ENCODE measurements at places on chromosomes 3 and 15. TPM values are rescaled to one million over a fixed set of nuclear protein-coding genes. Genes with fewer than 3 reads are reported as not detected.

DNA sequence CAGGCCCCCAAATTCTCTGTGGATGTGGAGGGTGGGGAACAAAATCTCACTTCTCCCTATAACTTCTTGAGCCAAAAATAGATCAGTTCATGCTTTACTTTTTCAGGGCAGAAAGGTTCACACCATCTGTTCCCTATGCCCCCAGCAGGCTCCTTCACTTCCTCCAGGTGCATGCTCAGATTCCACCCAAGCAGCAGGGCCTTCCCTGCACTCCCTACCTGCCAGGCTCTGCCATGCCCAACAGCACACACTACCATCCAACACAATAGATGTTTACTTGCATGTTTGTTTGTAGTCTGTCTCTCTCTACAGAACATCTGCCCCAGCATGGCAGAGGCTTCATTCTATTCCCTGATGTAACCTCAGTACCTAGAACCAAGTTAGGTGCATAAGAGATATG lies 43.3 kb downstream of the GABRB3 start:
- no peak for DNase-seq

DNA sequence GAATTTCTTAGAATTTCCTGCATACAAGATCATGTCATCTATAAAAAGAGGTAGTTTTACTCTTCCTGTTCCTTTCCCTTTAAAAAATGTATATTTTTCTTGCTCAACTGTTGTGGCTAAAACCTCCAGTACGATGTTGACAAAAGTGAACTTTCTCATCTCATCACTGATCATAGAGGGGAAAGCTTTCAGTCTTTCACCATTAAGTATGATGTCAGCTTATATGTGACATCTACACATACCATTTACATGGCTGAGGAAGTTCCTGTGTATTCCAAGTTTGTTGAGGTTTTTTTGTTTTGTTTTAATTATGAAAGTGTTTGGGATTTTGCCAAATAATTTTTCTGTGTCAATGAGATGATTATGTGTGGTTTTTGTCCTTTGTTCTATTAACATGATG lies 173.6 kb downstream of the PLD1 start:
- no peak for DNase-seq

GRCh38 chr3:138460536-138461205 lies 26.3 kb downstream of the ESYT3 start:
- DNase-seq = no peak

DNA sequence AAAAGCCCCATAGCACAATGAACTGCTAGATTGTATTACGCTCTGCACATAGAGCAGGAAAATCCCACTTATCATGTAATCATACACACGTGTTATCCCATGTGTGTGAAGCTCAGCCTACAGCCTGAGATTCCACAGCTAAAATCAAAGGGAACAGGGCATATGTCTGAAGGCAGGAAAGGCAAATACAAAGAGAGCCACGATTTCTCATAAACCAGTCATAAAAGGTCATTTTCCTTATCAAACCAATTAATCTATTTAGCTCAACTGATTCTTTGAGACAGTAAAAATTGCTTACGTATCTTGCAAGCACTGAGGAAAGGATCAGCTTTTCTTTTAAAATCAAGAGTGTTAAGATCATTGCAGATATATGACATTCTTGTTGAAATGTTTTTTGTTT lies 199.5 kb upstream of the TBL1XR1 start:
- no peak for DNase-seq

- no peak for DNase-seq
These were observed 15.5 kb upstream of the ATP1B3 start for GRCh38 chr3:141860766-141861513.

The ANKRD63 gene
- 8.4 TPM for total RNA-seq

The STRC gene
- not detected for total RNA-seq

- no peak for DNase-seq
These were observed 17.0 kb downstream of the HRG start for GRCh38 chr3:186682812-186683211.

DNA sequence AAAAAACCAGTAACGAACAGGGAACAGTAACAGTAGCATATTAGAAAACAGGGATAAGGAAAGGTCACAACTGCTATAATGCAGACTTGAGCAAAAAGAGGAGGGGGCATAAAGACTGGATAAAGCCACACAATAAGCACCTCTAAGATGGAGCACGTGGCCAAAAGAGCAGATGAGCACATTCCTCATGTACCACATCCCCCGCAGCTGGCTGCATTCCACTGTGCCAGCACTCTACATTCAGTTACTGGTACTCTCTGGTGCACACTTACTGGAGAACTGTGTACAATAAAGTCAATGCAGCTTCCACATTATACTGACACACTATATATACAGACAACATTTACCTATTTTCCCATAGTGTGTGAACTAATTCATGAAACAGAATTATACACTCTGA lies 64.7 kb downstream of the UBE3A start:
- no peak for DNase-seq

GRCh38 chr3:75341324-75342067 lies 322.6 kb upstream of the FRG2C start:
- DNase-seq = no peak

- no peak for DNase-seq
These were observed 16.1 kb downstream of the LYSMD2 start for GRCh38 chr15:51721199-51721960.

DNA sequence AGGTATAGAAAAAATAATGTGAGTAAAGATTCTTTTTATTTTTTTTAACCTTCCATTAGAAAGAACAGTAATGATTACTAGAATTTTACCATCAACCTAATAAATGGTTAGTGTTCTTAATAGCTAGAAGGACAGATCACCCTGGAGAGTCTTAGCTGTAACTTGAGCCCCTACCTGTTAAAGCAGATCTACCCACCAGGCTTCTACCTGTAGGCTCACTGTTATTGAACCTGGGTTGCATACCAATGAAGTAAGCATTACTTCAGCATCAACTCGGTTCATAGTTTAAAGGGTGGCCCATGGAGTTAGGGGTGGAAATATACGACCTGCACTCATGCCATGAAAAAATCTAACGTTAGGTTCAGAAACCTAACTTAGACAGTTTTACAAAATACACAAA lies 280.4 kb downstream of the BBX start:
- no peak for DNase-seq

The SH2D7 gene
- not detected for total RNA-seq
